ENCODE measurements at places on chromosomes 12 and 14. TPM values are rescaled to one million over a fixed set of nuclear protein-coding genes. Genes with fewer than 3 reads are reported as not detected.

- no peak for DNase-seq
Observed at GRCh38 chr12:124938587-124938986, 24.1 kb upstream of the UBC start.

DNA sequence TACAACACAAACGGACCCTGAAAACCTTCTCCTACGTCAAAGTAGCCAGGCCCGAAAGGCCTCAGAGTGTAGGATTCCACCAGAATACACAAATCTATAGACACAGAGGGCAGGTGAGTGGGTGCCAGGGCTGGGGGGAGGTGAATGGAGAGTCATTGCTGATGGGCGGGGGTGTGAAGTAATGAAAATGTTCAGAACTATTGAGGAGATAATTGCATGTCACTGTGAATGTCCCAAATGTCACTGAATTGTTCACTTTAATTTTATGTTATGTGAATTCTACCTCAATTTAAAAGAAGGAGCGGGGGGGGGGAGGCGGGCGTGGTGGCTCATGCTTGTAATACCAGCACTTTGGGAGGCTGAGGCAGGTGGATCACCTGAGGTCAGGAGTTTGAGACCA, 36.0 kb downstream of the P2RX4 start:
- DNase-seq = no peak

- no peak for DNase-seq
Observed at GRCh38 chr12:103197725-103198388, 240.4 kb downstream of the ASCL1 start.

- no peak for DNase-seq
Observed at GRCh38 chr14:90669731-90670130, 146.5 kb downstream of the TTC7B start.

- DNase-seq = no peak
Observed at GRCh38 chr12:16150276-16150675, 127.2 kb downstream of the SLC15A5 start.

GRCh38 chr12:83114966-83115365, 428.3 kb downstream of the TMTC2 start:
- DNase-seq = no peak

DNA sequence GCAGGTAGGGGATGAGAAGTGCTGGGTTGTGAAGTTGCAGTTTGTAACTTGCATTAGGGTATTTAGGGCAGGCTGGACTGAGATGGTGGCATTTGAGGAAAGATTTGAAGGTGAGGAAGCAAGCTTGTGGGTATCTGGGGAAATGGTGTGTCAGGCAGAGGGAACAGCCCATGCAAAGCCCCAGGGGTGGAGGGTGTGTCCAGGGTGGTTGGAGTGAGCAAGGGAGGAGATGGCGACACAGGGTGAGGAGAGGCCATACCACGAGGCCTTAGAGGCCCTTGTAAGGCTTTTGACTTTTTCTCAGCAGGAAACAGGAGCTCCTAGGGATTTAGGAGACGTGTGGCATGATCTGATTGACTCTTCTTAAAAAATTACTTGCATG, 136.9 kb downstream of the NUAK1 start:
- no peak for DNase-seq

DNA sequence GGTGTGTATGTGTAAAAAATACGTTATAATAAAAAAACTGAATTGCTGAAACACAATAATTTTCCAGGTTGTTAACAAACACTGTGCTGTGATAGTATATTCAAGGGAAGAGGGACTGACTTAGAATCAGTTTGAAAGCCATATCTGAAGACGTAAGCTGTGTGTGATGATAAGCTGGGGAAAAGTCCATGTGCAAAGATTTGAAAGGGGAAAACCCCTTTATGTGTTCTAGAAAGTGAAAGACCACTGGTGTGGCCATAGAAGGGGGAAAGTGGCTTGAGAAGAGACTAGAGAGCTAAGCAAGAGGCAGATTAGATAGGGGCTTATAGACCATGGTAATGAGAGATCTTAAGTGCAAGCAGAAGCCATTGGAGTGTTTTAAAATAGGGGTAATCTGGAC, 195.9 kb upstream of the GZMB start:
- no peak for DNase-seq

GRCh38 chr12:108273217-108273616, 65.9 kb downstream of the CMKLR1 start:
- no peak for DNase-seq

DNA sequence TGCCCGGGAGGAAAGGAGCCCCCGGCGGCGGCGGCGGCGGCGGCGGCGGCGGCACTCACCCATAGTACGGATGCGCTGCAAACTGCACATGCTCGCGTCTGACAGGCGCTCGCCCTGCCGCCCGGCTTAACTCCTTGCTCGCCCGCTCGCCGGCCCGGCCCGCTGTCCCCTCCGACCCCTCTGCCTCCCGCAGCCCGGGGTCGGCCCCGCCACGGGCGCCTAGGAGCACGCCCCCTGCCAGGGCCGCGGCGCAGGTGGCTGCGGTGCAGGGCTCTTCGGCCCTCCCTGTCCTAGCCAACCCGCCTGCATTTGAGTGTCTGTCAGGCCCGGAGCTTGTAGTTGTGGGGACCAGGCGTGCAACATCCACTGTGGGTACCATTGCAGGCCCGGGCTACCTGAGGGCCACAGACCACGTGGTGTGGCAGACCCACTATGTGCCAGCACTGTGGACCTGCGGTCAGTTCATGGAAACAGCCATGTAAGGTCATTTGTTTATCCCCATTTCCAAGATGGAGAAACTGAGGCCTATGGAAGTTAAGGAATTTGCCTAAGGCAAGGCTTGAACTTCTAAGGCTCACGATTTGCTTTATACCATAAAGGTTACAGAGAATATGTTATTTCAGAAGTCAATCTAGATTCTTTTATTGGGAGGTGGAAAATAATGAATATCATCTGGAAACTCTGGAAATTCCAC, 17.6 kb upstream of the PLEKHH1 start:
- peak; percentile 49 for DNase-seq

DNA sequence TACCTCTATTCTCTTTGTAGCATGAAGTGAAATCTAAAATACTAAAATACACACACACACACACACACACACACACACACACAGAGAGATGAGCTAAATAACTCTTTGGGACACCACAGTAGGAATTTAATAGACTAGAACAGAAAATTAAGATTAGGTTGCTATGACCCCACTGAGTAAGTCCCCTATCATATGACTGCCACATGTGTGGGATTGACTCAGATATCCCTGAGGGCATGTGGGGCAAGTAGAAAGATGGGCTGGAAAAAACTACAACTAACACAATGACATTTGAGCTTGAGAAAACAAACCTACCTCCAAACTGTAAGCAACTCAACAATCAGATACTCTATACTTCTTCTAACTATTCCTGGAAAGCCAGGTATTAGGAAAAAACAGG, 27.0 kb downstream of the SLC25A21 start:
- DNase-seq = no peak

- DNase-seq = no peak
Observed at GRCh38 chr12:38099686-38100085, 216.9 kb upstream of the ALG10B start.

DNA sequence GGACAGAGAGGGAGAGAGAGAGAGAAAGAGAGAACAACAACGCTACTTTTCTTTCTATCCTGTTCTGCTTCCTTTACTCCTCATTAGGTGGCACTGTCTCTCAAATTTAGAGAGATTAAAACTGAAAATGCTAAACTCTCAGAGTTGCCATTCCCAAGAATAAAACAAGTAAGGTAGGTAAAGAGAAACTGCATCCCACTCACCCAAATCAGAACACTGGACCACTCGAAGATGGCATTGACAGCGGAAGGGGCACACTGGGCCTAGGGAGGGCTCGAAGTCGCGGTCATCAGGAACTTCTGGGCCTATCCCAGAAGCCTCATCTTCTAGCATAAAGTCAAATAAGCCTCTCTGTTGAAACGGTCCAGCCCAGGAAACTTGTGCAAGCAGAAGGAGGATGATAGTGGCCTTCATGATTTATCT, 4.5 kb downstream of the DCN start:
- DNase-seq = peak; percentile 42

GRCh38 chr12:33180918-33181317, 258.7 kb downstream of the SYT10 start:
- no peak for DNase-seq

GRCh38 chr12:6792522-6793201, 3.3 kb downstream of the CD4 start:
- peak; percentile 63 for DNase-seq

DNA sequence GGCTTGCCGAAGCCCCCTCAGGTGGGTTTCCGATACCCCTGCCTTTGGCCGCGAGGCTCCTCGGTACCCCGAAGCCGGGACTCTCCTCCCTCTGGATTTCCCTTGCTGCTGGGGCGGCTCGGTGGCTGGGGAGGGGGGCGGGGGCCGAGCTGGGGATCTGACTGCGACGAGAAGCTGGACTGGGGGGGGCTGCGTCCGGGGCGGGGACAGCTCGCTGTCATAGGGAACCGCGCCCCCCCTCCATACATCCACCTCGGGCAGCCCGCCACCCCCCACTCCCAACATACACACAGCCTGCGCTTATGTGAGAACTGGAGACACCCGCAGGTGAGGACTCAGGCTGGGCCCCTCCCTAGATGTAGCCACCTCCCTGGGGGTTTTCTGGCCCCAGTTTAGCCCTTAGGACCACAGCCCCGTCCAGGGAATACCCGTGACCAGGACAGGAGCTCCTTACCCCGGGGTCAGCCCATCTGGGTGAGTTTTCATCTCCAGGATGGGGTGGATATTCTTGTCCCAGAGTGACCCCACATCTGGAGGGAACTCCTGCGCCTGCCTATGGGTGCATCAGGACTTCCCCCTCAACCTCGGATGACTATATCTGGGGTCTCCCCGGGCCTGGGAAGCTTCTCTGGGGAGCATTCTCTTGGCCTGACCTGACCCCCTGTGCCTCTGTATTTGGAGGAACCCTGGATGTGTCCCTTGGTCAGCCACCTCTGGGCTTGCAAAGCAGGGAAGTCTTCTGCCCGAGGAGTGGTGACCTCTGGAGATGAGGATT, 687 bp downstream of the ASIC1 start:
- DNase-seq = no peak

DNA sequence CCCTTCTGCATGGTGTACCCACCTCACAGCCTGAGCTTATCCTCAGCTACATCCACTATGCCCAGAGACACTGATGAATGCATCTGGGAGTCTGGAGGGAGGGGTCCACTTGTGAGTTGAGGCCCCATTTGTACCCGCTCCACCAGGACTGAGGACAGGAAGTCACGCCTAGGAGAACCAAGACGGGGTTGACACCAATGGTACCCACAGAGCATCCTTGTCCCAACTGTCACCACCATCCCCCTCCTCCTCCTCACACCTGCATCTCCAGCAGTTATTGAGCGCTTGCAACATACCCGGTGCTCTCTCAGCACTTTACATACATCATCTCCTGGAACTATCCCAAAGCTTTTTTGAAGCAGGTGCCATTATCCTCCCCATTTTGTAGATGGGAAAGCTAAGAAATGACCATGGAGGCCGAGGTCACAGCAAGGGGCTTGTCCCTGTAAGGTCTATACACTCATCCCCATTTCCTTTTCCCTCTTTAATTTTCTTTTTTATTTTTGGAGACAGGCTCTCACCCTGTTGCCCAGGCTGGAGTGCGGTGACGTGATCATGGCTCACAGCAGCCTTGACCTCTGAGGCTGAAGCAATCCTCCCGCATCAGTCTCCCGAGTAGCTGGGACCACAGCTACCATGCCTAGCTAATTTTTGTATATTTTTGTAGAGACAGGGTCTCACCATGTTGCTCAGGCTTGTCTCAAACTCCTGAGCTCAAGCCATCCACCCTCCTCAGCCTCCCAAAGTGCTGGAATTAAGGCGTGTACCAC, 31.7 kb downstream of the DGLUCY start:
- DNase-seq = no peak

- no peak for DNase-seq
Observed at GRCh38 chr12:24304285-24304684, 354.8 kb upstream of the SOX5 start.

DNA sequence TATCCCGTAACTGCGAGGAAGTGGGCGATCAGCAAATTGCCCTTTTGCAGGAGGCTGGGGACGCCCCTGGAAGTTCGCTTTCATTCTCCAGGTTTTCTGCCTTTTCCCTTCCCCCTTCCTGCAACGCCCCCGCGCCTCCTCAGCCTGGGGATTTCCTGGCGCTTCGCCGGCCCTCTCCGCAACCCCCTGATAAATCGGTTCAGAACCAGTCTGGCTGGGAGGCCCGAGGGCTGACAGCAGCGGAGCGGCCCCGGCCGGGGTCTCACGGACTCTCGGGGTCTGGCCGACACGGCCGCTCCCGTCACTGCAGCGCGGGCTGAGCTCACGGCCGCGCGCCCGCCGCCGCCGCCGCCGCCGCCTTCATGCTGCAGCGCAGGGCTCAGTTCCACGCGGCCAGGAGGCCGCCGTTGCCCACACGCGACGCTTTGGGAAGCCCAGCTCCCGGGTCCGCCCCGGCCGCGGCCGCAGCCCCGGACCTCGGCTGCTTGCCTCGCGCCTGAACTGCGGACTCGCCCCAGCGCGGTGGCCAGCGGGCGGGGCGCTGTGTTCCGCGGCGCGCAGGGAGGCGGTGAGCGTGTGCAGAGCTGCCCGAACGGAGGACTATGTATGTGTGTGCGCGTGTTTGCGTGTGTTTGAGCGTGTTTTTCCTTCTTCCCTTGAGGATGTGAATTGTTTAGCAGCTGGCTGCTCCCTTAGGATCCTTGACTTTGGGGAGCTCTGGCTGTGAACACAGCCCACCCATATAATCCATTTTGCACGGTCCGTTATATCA, at the start of gene LRFN5:
Gene LRFN5 (plus strand): TSS at position 345 of the 772 bp plus-strand sequence.
- peak; percentile 36 for DNase-seq

DNA sequence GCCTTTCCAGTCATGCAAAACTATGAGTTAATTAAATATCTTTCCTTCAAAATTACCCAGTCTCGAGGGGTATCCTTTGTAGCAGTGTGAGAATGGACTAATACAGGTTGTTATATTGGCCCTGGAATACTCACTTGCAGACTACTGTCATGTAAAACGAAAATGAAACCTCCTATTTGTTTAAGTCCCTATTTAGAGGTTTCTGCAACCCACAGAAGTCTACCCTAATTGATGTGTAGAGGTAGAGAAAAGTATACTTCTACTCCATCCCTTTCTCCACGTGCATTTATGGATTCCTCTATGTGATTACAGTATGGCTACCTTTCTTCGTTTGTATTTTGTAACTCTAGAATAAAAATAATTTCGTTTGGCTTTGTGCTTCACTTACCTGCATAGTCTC, 371.1 kb downstream of the FSCB start:
- no peak for DNase-seq

Gene DLK1
- 39.9 TPM for total RNA-seq

Gene SYNE3
- 3.8 TPM for total RNA-seq

Gene CARMIL3
- total RNA-seq = not detected

Gene TAS2R42
- not detected for total RNA-seq

Gene TAPBPL
- 9.0 TPM for total RNA-seq

Gene GRIP1
- 1.6 TPM for total RNA-seq

Gene CACNA1C
- 2.9 TPM for total RNA-seq

Gene SERPINA10
- total RNA-seq = not detected

Gene IAPP
- total RNA-seq = not detected

Gene PIK3C2G
- total RNA-seq = not detected

Gene TRPV4
- total RNA-seq = 0.07 TPM

Data from psoas muscle (tissue), 8 donors.